Hematopoietic multipotent progenitor cell treated with erythropoietin and hydrocortisone succinate and interleukin-3 and kit ligand, for 4 days (in vitro differentiated cells): ENCODE measurements at places on chromosomes 2 and 18.

DNA sequence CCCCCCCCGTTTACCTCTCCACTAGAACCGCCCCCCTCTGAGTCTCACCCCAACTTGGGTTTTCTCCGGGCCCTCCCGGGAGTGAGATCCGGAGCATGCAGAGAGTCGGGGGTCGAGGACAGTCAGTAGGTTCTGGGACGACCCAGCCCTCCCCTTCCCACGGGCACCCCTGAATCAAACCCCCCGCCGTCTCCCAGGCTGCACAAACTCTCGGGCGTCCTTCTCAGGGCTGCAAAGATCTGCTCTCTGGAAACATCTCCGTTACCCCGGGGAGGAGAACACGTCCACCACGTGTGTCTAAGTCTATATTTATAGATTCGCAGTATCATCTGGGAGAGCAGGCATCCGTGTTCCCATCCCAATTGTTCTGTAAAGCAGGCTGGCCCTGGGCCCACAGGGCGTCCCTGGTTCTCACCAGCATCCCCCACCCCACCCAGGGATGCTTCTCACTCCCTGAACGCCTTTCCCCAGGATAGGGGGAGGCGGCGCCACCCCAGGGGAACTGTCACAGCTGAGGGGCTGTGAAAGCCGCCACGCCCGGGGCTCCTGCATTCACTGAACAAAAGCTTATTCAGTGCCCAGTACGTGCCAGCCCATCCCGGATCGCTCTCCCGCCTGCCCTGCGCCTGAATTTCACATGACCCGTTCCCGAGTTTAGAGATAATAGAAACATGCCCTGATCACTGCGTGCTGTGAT lies 765 bp upstream of the DIPK1C start:
- DNase-seq: no peak

DNA sequence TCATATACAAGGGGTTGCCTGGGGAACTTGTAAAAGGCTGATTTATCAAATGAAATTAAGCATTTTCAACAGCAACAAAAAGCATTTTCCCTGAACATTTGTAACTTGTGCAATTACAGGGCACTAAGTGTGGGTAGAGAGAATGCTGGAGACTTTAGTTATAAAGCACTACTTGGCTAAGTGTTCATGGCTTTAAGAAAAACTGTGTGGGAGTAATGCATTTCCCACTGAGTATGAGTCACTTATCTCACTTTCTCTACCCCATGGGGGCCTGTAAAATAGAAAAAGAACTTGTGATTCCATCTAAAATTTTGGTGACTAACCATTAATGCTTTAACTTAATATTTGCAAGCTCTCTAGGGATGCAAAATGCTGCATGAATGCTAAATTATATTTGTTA lies 193.4 kb downstream of the CCDC102B start:
- DNase-seq: no peak

DNA sequence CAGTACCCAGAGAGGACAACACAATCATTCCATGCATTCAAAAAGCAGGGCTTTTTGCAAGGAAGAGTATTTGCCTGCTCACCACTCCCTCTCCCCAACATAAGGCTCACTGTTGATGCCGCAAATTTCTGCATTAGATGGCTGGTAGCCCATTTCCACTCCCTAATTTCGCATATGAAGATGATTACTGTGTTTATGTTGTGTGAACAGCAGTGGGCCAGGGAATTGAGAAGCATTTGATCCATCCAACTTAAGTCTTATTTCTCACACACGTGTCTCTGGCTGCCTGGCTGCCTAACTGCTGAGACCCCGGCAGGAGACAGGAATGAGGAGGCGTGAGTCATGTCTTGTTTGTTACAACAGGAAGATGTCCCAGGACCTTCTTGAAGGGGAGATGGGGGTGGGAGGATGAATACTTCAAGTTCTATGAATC lies 294.1 kb downstream of the ALK start:
- DNase-seq: no peak

DNA sequence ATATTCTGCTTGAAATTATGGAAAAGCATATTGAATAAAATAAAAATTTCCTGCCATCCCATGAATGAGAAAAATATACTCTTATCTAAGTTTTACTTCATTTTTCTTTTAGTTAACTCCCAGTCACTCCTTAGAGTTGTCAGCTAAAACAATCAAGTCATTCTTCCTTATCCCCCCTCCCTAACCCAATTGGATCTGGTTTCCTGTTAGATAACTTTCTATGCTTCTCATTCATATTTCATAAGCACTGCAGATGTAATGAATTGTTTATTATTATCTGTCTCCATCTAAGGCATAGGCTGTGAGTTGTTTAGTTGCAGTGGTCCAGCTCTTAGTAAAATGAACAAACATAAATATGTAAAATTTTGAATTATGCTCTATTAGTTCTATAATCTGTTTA lies 244.0 kb upstream of the GCFC2 start:
- no peak for DNase-seq

- DNase-seq: no peak
These were observed 4.8 kb upstream of the CDC42EP3 start for GRCh38 chr2:37676274-37676673.
